ENCODE measurements at places on chromosomes 3 and 15.
A peak's percentile ranks its signal among the peaks of the same experiment; 100 is the strongest.

- no peak for DNase-seq
Measured at GRCh38 chr15:64423970-64424369, 36.3 kb downstream of the TRIP4 start.

DNA sequence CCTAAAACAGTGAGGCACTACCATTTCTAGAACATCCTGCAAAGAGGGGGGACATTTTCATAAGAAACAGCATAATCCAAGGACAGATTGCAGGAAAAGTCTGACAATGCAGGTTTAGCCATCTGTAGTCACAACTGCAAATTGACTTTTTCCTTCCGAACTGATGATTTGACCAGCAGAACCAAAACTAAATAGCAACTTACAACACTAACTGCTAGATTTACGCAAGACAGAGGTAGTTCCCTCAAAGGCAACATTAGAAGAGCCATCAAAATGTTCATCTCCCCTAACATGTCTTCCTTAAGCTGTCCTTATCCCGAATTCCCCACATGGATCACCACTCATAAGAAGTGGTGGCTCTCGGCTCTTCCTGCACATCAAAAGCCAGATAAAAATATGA lies 129.6 kb downstream of the GADL1 start:
- no peak for DNase-seq

- DNase-seq = no peak
Measured at GRCh38 chr3:62293051-62293780, 80.1 kb downstream of the FEZF2 start.

DNA sequence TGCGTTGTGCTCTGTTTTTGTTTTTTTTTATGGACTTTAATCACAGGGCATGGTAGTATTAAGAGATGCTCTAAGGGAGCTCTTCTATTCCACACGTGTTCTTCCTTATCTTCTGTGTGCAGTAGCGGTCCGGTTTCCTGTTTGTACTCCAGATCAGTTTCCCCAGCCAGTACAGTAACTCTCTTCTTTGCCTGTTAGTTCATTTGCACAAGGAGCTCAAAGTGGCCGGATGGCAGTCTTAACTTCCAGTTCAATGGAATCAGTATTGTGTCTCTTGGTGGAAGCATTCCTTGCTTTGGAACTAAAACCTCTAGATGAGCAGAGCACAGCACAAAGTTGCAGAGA lies 122.0 kb downstream of the KLF13 start:
- DNase-seq = no peak

GRCh38 chr3:166405465-166405864 lies 568.2 kb upstream of the BCHE start:
- no peak for DNase-seq

GRCh38 chr3:177209509-177209908 lies 12.2 kb upstream of the TBL1XR1 start:
- no peak for DNase-seq

DNA sequence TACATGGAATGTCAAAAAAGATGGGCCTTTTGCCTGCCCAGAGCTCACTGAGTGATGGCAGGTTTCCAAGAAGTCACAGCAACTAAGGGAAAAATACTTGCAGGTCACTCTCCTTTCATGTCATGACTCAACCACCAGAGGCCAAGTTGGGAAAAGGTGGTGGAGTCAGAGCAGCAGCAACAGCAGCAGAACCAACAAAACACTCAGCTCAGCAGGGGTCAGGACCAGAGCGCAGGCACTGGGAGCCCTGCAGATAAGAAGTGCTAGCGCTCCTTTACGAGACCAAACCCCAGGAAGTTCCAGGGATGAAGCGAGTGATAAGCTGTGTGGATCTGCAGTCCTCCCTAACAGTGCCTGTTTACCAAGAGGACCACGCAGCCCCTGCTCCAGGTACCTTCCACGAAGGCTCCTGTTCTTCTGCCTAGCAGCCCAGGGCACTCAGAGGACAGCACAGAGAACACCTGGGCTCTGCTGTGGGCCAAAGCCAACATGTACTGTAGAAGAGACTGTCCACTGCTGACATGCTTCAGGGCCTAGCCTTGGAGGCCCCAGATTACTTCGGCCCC lies 26.0 kb downstream of the POC1A start:
- DNase-seq = no peak

DNA sequence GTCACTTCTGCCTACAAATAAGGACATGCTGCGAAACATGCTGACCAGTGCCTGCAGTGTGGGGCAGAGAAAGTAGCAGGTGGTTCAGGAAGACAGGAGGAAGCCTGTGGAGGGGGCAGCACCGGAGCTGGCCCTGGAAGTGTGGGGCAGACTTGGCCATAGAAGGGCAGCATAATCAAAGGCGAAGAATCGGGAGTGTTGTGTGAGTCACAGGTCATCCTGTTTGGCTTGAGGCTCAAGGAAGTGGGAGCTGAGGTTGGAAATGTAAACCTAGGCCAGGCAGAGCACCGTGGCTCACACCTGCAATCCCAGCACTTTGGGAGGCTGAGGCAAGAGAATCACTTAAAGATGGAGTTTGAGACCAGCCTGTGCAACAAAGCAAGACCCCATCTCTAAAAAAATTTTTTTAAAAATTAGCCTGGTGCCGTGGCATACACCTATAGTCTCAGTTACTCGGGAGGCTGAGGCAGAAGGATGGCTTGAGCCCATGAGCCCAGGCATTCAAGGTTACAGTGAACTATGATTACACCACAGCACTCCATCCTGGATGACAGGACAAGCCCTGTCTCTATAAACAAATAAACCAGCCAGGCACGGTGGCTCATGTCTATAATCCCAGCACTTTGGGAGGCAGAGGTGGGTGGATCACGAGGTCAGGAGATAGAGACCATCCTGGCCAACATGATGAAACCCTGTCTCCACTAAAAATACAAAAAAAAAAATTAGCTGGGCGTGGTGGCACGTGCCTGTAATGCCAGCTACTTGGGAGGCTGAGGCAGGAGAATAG lies 54.0 kb downstream of the FAM43A start:
- no peak for DNase-seq

DNA sequence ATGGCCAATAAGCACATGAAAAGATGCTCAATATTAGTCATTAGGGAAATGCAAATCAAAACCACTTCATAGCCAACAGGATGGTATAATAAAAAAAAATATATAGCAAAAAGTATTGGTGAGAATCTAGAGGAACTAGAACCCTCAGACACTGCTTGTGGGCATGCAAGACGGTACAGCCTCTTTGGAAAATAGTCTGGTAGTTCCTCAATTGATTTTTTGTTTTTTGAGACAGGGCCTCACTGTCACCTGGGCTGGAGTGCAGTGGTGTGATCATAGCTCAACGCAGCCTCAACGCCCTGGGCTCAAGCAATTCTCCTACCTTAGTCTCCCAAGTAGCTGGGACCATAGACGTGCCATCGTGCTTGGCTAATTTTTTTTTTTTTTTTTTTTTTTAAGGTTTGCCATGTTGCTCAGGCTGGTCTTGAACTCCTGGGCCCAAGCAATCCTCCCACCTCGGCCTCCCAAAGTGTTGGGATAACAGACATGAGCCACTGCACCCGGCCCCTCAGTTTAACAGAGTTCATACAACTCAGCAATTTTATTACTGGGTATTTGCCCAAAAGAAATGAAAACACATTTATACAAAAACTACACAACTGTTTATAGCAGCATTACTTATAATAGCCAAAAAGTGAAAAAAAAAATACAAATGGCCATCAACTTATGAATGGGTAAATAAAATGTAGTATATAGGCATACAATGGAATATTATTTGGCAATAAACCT lies 5.1 kb downstream of the PRC1 start:
- DNase-seq = no peak

DNA sequence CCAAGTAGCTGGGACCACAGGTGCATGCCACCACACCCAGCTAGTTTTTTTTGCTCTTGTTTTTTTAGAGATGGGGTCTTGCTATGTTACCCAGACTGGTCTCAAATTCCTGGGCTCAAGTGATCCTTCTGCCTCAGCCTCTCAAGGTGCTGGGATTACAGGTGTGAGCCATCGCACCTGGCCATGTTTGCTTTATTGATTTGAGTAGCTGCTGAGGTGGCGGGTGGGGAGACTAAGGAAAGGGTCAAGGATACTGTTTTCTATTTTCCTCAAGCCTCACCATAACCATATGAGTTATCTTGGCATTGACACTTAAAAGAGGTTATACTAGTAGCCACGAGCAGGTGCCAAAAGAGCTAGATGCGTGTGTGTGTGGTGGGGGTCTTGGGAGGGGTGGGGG lies 39.0 kb downstream of the CYFIP1 start:
- no peak for DNase-seq

DNA sequence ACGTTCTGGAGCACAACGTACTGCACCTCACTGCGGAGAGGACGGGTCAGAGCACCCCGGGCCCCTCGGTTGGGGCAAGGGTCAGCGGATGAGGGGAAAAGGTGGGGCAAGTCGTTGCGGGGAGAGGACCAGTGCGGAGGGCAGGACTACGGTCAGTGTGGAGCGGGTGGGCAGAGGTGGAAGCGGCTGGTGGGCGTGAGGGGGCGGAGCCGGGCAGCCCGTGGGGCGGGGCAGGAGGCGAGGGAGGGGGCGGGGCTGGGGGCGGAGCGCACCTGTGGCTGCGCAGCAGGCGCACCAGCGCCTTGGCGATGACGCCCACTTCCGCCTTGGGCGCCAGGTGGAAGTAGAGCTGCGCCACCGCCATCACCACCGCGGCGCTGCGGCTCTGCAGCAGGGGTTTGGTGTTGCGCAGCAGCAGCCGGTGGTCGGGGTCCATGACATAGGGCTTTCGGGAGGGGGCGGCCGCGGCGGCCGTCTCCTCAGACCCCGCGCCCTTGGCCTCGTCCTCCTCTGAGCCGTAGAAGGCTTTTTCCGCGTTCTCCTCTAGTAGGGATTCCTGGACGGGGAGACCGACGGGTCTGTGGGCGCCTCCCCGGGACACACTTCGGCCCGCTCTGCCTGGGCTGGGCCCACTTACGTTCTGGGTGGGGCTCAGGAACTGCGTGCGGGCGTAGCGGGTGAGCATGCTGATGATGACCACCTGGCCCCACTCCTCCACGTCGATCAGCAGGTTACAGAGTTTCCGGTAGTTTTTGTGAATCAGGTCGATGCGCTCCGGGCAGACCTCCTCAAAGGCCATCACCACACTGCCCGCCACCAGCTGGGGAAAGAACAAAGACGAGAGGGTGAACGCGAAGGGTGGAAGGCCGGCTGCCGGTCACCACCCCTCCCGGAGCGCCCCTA lies 29.2 kb downstream of the AP3B2 start:
- DNase-seq = peak; percentile 49

GRCh38 chr15:64343222-64343621 lies 12.8 kb downstream of the CSNK1G1 start:
- no peak for DNase-seq

GRCh38 chr3:57078635-57079473 lies 18.4 kb downstream of the SPATA12 start:
- DNase-seq = no peak

DNA sequence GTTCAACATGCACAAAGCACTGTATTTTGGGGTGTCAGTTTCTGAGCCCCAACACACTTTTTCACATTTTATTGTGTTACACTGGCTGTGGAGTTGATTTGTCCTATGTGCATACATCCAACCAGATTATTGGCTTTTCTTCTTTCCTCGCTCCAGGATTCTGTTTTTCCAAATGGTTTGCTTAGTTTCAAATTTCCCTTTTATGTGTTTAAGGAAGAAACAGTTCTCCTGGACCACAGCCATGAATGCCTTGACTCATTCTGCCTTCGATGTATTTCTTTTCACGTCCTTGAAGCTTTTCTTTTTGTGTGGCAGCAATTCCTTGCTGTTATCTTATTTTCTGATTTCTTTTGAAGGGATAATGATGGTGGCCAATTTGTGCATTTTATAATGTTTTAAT lies 53.8 kb downstream of the CACNA2D3 start:
- DNase-seq = no peak

DNA sequence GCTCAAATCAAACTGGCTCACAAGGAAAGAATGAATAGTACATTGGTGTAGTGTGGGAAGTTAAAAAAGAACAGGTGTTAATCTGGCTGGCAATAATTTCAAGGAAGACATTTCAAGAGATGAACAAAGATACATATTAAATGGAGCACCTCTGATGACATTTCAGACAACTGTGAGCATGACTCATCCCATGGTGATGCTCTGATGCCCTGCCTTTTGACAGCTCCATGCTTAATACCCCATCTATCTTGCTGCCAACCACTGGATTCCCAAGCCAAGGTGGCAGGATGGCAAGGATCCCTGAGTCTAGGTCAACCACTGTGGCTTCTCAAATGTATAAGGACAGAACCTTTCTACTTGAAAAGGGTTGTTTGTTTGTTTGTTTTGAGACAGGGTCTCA lies 29.3 kb downstream of the LRRC2 start:
- DNase-seq = no peak

DNA sequence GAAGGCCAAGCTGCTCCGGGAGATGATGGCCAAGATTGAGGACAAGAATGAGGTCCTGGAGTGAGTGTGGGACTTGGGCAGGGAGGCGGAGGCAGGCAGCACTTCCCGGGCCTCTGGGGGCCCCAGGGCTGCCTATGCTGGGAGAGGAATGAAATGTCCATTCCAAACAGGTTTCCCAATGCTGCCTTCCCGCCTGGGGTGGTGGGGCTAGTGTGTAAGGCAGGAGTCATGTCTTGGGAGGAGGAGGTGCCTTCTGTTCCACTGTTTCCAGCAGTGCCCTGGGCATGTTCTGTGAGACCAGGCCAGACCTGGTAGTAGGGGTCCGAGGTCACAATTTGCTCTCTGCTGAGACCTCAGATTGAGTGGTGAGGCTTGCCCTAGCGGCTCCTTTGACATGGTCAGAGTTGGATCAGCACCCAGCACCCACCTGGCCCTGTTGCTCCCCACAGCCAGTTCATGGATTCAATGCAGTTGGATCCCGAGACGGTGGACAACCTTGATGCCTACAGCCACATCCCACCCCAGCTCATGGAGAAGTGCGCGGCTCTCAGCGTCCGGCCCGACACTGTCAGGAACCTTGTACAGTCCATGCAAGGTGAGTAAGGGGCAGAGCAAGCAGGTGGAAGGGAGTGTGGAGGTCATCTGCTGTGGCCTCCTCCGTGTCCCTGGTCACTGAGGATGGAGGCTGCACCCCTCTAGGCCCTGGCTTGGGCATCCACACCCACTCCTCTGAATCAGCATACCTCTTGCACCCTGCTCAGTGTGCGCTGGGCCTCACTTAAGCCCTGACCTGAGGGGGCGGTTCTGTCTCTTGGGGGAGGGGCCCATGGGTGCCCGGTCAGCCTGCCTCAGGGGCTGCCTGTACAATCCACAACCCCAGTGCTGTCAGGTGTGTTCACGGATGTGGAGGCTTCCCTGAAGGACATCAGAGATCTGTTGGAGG lies 27.3 kb downstream of the PTPN23 start:
- no peak for DNase-seq

GRCh38 chr15:55989383-55989782 lies 4.0 kb downstream of the NEDD4 start:
- DNase-seq = no peak

DNA sequence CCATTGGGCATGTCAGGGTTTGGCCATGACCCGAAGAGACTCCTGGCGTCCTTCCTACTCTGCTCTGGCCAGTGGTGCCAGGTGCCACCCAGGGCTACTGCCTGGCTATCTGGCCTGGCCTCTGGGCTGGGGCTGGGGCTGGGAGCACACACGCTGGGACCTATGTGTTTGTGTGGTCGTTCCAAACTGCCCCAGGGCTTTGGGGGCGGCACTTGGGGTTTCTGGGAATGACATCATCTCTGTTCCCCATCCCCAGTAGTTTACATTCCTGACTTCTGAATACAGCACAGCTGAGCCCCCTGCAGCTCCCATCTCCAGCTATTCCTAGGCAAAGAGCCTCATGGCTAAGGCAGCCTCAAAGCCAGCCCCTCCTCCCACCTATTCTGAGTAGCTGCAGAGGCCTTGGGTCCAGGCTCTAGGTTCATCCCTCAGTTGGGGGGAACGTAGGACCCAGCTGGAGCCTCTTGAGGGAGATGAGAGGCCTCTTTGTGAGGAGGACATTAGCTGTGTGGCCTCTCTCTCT lies 24.3 kb downstream of the PLEKHO2 start:
- no peak for DNase-seq

All from activated T-helper 2 cell treated with anti-CD3 and anti-CD28 coated beads, Interferon-gamma antibody, Interleukin-2, Interleukin-4, amounts not matched to agents 10 μg/mL and 5 μg/mL and 100 μg/mL, durations not matched to agents 14 hours and 24 hours and 36 hours (primary cell).